ENCODE measurements at places on chromosomes 3 and 15.

DNA sequence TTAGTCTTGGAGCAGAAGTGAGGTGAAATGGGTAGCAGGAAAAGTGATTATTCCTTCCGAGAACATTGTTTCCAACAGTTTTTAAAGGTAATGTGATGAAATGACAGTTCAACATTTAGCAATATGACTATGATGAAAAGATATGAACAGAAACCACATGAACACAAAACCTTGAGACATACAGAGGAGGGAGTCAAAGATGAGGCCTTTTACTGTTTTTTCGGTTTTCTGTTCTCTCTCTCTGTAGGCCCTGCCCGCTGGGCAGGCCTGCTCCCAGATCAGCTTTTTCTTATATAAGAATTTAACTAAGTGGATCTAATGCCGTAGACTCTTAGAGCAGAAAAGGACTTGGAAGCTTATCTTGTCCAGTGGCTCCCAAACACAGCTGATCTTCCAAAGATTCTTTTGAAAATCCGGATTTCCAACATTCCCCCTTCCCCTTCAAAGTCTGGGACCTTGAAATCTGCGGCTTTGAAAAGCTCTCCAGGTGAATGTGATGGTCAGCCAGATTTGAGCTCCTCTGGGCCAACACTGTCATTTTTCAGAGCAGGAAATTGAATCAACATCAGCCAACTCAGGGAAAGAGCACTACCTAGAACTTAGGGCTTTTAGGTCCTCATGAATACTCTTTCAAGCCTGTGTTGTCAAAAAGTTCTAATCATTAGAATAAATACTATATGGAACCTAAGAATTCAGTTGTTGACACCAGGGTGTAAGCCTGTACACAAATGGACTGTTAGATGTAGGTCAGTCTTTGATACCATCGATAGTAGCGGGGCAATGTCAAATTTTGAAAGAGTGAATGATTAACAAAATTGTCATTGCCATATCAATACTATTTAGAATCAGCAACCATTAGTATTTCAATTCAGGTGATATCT is 372.7 kb downstream of the SHQ1 start:
- DNase-seq: no peak

GRCh38 chr15:50182219-50183013 is 420 bp downstream of the SLC27A2 start:
- peak; percentile 13 for DNase-seq

- DNase-seq: no peak
Measured at GRCh38 chr3:150681057-150681456, 22.7 kb downstream of the ERICH6 start.

DNA sequence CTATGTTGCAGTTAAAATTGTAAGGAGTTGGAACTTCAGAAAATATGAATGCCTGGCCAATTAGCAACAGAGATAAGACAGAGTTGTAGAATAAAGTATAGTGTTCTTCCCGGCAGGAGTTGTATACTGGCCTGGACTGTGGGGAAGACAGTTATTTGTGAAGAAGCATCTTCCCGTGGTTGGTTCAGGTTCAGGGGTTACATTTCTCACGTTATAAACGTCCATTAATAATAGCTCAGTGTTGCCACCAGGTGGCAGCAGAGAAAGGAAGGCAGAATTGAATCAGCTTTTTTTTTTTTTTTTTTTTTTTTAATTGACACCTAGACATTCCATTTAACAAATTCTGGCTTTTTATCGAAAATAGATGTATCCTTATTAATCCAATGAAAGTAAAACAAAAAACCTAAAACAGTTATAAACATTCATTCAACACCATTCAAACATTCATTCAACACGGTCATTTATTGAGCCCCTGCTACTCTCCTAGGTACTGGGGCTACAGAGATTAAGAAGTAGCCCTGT is 66.4 kb upstream of the NR2E3 start:
- DNase-seq: peak; percentile 55

- DNase-seq: no peak
Measured at GRCh38 chr15:101368861-101369642, 74.0 kb upstream of the SNRPA1 start.

DNA sequence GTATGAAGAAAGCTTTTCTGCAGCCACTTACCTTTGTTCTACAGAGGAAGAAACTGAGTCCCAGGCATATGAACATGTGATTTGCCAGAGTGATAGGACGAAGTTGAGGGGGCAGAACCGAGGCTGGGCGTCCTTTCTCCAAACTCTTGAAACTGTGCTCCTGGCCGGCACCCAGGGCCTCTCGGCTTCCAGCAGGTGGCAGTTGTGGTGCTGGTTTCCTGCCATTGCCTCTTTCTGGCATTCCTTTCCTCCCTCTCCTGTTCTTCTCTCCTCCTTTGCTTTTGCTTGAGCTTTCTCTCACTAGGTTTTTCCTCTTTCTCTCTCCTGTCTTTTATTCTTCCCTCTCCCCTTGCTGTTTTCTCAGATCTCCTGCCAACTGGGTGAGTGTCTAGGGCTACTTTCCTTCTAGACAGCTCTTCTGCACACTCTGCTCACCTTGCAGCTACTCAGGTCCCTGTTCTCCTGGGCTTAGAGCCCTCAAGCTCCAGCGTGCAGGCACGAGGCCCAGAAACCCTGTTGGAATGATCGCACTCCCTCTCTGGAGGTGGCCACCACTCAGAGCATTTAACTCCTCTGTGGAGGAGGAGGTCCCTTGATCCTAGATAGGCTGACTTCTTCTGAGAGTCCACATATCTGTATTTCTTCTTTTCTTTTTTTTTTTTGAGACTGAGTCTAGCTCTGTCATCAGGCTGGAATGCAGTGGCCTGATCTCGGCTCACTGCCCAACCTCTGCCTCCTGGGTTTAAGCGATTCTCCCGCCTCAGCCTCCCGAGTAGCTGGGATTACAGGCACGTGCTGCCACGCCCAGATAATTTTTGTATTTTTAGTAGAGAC is 26.2 kb downstream of the TRAK1 start:
- DNase-seq: peak; percentile 33

GRCh38 chr3:5498981-5499380 is 311.5 kb downstream of the EDEM1 start:
- DNase-seq: no peak

GRCh38 chr3:37240170-37240945 is 66.0 kb upstream of the LRRFIP2 start:
- DNase-seq: no peak

GRCh38 chr3:116837483-116837882 is 127.9 kb downstream of the TUSC7 start:
- no peak for DNase-seq

DNA sequence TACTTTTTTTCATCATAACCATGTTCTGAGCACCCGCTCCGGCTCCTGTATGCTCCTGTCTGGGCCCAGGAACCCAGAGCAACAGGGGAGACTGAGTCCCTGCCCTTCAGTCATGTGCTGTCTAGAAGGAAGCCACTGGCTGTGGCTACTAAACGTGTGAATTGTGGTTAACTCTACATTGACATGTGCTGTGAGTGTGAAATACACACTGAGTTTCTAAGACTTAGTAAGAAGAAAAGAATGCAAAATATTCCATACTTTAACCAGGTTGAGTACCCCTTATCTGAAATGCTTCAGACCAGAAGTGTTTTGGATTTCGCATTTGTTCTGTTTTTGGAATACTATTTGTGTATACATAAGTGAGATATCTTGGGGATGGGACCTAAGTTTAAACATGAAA is 42.8 kb upstream of the CGNL1 start:
- DNase-seq: no peak

- no peak for DNase-seq
Measured at GRCh38 chr3:8450618-8451017, 51.0 kb upstream of the LMCD1 start.

GRCh38 chr15:68352401-68353062 is 75.0 kb downstream of the FEM1B start:
- no peak for DNase-seq

GRCh38 chr3:110027446-110028080 is 690.2 kb upstream of the DPPA4 start:
- DNase-seq: no peak

DNA sequence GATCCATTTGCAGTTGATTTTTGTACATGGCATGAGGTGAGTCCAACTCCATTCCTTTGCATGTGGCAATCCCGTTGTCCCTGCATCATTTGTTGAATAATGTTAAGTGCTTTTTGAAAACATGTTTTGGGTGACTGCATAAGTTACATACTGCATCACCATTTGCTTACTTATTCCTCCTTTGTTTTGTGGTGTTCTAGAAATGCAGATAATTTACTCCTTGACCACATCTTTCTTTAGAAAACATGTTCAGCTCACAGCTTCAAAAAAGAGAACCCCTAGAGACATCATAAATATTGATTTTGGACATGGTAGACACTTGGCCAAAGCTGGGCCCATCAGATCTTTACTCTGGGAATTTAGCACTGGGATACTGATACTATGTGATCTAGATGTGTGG is 135.3 kb upstream of the DAZL start:
- DNase-seq: no peak

- no peak for DNase-seq
Measured at GRCh38 chr3:13343601-13344000, 76.5 kb downstream of the NUP210 start.

- peak; percentile 95 for DNase-seq
Measured at GRCh38 chr3:48429960-48430707, at the start of gene PLXNB1. Gene PLXNB1, minus strand, starts transcription at chr3:48430086. Its CDS starts 5,475 bp downstream, at chr3:48424611.

- DNase-seq: peak; percentile 31
Measured at GRCh38 chr3:64741341-64741740, 53.5 kb upstream of the ADAMTS9 start.

DNA sequence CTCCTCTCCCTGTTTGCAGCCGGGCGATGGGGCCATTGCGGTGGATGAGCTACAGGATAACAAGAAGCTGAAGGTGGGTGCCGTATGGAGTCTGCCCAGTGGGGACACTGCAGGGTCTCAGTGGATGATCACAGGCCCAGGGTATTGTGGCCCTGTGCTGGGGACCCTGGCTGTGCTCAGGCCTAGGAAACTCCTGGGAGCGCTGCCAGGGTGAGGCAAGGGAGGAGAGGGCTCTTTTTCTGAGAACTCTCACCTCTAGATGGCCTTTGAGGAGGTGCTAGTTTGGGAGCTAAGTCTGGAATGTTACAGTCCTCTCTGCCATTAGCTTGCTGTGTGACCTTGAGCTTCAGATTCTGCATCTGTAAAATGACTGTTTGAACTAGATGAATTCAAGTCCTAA is 16.4 kb downstream of the SLC24A1 start:
- no peak for DNase-seq

- no peak for DNase-seq
Measured at GRCh38 chr3:82587174-82587573, 825.7 kb upstream of the GBE1 start.

- no peak for DNase-seq
Measured at GRCh38 chr3:191221638-191222037, 22.6 kb downstream of the OSTN start.

GRCh38 chr3:48555949-48556795 is 431 bp downstream of the PFKFB4 start:
- no peak for DNase-seq

DNA sequence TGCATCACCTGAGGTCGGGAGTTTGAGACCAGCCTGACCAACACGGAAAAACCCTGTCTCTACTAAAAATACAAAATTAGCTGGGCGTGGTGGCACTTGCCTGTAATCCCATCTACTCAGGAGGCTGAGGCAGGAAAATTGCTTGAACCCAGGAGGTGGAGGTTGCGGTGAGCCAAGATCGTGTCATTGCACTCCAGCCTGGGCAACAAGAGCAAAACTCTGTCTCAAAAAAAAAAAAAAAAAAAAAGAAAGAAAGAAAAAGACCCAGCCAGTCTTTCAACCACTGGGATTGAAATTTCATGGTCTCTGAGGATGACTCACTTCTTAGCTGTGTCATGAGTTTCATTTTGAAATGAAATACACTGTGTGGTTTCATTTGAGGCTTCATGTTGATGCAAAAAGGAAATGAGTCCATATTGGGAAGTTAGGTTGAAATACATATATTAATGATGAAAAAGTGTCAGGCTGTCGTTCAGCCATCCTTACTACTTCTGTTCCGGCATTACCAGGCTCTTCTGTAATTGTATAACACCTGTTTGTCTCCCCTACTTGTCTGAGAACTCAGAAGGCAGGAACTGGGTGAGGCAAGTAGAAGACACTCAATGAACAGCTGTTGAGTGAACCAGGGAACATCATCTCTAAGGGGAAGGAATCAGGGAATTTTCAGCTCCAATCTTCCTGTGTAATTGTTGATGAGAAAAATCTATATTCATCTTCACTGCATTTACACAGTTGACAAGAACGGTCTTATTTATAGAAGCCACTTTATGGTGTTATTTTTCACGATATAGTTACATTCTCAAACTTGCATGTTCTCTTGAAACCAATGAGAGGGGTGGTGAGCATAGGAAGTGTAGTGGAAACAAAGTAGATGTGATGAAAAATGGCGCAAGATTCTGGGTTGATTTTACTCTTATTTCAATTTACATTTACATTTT is 87.4 kb downstream of the NFKBIZ start:
- no peak for DNase-seq

DNA sequence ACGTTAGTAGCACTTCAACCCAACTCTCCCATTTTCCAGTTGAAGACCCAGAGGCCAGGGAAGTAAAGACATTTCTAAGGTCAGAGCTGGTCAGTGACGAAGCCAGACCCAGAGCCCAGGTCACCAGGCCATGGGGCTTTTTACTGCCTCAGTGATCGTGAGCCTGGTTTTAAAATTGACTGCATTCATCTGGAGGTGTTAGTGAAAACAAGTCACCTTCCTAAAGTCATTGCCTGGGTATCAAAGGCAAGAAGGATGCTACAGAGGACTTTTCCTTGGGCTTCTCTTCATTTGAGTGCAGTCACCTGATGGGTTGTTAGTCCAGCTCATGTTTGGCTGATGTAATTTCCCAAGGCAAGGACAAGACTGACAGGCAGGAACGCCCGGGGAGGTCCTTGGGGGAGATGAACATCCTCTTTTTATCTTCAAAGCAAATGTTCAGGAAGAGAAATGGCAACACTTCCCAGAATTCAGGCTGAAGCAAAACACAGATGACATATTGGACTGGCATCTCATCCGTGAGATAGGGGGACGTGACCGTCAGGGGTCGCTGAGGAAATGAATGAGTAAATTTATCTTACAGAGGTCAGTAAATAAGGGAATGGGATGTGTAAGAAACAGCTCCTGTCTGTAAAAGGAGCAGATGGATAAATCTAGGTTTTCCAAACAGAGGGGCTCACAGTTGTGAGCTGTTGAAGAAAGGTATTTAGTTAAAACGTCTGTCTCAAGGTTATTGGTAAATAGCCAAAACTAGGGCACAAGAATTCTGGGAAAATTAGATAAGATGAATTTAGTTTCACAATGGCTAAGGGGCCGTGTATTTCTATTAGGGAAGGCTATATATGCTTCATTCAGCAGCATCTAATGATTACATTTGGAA is 201.2 kb downstream of the OPA1 start:
- no peak for DNase-seq

DNA sequence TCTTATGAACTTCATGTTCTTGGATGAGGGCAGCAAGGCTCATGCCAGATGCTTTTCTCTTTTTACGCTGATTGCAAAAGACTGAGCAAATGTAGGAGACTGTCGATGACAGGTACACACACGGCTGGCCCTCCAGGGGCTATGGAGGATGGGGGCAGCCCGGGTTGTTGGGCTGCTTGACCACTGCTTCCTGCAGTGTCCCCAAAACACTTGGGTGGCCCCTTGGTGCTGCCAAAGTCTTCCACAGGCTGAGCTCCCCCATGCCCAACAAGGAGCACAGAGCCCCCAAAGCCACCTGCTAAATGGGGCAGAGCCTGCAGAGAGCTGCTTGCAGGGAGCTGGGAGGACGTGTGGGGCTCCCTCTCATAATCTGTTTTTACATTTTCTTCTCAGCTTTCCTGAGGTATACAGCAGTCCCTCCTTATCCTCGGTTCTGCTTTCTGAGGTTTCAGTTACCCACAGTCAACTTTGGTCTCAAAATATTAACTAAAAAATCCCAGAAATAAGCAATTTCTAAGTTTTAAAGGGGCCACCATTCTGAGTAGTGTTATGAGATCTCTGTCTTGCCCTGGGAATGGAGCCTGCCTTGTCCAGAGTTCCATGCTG is 7.3 kb downstream of the PRR23E start:
- no peak for DNase-seq

Measured in ovary (tissue), 10 donors.